ENCODE measurements at places on chromosomes 1 and 21. TPM values are rescaled to one million over a fixed set of nuclear protein-coding genes. Genes with fewer than 3 reads are reported as not detected.

GRCh38 chr1:24070821-24071393, 41.0 kb downstream of the MYOM3 start:
- DNase-seq = peak; percentile 65

GRCh38 chr1:63784489-63785390, 10.9 kb downstream of the ROR1 start:
- no peak for DNase-seq

DNA sequence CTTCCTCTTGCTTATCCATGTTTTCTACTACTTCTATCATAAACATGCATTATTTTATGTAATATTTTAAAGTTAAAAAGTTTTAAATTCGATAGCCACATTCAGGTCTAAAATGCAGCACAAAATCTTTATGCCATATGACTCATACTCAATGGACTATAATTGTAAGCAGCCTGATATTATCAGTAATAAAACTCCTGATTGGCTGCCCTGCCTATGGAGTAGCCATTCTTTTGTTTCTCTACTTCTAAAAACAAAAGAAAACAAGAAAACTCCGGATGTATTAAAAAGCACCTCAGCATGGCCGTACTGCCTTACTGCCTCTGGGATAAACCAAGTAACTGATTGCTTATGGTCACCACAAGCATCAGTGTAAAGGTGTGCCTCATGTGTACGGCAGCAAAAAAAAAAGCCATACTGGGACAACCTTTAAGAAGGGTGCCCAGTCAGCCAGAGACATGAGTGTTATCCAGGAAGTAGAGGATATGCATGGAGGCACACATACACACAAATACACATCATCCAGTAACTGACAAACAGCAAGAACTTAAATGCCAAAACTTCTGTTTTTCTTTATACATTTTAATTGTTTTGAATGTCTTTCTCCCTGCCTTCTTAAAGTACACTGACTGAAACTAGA, 9.2 kb downstream of the SLC35D1 start:
- no peak for DNase-seq

MROH7 gene
- not detected for total RNA-seq

LCE3D gene
- not detected for total RNA-seq

GBP6 gene
- 0.23 TPM for total RNA-seq

CCDC185 gene
- not detected for total RNA-seq

GRCh38 chr1:2473198-2473597, 2.9 kb upstream of the PLCH2 start:
- DNase-seq = no peak

- no peak for DNase-seq
Observed at GRCh38 chr1:231232870-231233734, 7.9 kb upstream of the GNPAT start.

- no peak for DNase-seq
Observed at GRCh38 chr1:17682400-17682799, 72.7 kb upstream of the ACTL8 start.

- DNase-seq = no peak
Observed at GRCh38 chr1:202248861-202249260, 55.3 kb downstream of the LGR6 start.
